Right cardiac atrium (tissue), 5 donors: ENCODE measurements at places on chromosomes 13 and 19. TPM values are rescaled to one million over a fixed set of nuclear protein-coding genes. Genes with fewer than 3 reads are reported as not detected.
A peak's percentile ranks its signal among the peaks of the same experiment; 100 is the strongest.

DNA sequence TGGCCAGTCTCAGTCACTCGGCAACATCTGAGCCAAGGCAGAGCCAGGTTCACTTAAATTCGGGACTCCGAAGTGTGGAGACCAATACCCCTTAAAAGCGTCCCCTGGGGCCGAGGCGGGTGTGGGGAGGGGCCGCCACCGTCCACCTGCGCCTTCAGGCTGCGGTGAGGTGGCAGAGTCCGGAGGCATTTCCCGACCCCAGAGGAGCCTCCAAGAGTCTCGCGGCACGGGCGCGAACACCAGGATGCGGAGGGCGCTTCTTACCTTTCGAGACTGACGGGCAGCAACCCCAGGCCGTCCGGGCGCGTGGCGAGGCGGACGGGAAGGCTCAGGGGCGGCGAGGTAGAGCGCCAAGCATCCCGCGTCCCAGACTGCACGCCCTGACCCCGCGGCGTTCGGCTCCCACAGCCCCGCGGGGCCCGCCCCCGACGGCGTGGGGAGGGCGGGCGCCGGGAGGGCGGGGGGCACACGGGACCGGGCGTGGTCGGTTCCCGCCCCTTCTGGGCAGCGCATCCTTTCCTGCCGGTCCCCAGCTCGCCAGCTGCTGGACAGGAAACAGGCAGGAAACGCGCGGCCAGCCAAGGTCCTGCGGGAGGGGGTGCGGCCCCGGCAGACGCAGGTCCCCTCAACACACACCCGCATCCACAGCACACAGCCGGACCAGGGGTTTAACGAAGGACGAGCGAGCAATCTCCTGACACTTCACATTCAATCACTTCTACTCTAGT, at the start of gene THSD1:
Gene THSD1, minus strand, starts transcription at position 406 of the 728 bp plus-strand sequence. CDS start 3,572 bp downstream, outside the sequence.
- DNase-seq = peak; percentile 93

The VSTM2B gene
- not detected for total RNA-seq

- no peak for DNase-seq
Observed at GRCh38 chr19:15328312-15328711, 4.0 kb downstream of the BRD4 start.

The TMED1 gene
- total RNA-seq = 28.7 TPM

DNA sequence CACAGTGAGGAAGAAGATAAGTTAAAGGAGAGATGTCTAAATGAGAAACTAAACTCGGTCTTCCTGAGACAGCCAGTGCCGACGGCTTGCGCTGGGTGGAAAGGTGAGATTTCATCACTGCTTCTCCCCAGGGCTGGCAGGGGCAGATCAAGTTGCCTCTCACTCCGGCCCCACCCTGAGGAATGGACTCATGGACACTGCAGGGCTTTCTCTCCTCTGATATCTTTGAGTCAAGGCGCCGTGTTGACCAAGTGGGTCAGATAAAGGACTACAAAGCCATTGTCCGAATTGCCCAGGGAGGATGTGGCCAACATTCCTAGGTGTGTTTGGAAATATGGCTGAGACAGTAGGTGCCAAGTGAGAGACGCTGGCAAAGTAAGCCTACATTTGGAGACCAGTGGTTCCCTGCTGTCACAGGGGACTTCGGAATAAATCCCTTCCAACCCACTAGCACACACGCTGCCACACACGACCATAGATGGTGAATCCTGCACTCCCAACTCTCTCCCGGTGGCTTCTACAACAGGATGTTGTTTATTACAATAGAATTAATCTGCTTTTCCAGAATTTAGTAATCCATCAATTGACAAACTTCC, 156.5 kb upstream of the TSC22D1 start:
- peak; percentile 38 for DNase-seq

DNA sequence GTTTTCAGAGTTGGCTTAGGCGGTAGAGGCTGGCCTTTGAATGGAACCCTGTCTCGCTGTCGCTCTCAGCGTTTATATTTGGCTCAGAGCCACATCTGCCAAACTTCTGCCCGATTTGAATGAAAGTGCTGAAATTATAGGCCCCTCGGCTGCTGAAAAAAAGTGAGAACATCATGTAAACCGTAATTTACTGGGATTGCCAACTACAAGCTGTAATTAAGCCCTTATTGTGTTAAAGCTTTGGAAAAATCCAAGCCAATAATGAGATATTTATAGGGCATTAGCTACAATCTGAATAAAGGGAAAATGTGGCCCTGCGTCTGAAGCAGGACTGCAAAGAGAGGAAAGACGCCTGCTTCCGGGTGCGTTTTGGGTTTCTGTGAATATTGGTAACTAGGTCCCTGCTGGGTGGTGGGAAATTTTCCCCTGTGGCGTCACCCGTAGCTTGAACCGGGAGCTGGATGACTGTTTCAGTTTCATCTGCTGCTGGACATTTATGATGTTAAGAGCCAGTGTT, 9.9 kb downstream of the DNM2 start:
- no peak for DNase-seq

DNA sequence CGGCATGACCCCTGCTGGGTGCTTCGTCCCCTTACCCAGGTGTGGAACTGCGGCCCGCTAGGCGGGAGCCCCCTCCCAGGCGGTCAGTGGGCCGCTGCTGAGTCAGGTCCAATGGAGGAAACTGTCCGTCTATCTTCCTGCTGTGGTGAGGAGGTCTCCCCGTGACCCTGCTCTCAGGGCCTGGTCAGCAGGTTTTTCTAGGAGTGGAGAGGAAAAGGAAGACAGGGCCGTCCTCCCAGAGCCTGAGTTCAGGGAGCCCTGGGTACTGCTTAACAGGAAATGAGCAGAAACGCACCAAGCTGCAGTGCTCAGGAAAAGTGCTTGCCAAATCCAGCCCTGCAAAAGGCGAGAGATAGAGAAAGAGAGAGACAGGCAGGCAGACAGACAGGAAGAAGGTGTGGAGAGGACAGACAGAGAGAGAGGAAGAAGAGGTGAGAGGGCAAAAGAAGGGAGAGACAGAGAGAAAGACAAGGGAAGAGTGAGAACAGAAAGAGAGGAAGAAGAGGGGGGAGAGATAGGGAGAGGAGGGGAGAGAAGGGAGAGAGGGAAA, 10.3 kb downstream of the SH3GL1 start:
- peak; percentile 75 for DNase-seq

GRCh38 chr13:113528813-113529180, 38.3 kb upstream of the DCUN1D2 start:
- DNase-seq = peak; percentile 2

DNA sequence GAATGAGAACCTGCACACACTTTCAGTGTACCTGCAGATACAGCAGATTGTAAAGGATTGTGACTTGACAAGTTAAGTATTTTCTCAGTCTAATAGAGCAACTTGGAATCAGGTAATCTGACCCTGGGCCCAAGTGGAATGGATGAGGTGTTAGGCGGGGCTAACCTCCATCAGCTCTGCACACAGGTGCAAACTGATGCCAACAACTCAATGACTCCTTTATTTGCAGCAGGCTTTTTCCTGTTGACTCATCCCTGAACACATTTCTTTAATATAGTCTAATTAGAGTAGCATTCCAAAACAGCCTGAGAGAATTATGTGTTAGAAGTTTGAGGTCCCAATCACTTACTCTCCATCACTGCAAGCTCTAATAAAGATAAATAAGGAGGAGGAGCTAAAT, 48.8 kb downstream of the TPT1 start:
- DNase-seq = no peak

DNA sequence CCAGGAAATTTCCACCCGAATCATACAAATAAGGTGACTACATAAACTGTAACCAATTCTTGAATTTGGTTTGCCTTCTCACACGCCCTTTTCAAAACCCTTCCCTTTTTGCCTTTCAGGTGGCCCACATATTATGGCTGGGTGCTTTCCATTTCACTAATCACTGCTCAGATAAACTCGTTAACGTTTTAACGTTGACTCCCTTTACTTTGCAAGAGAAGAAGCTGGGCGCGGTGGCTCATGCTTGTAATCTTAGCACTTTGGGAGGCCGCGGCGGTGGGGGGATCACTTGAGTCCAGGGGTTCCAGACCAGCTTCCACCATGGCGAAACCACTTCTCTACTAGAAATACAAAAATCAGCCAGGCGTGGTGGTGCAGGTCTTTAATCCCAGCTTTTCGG, 19.8 kb upstream of the ZNF91 start:
- DNase-seq = no peak

GRCh38 chr13:23723471-23723870, 153.3 kb downstream of the TNFRSF19 start:
- DNase-seq = no peak

DNA sequence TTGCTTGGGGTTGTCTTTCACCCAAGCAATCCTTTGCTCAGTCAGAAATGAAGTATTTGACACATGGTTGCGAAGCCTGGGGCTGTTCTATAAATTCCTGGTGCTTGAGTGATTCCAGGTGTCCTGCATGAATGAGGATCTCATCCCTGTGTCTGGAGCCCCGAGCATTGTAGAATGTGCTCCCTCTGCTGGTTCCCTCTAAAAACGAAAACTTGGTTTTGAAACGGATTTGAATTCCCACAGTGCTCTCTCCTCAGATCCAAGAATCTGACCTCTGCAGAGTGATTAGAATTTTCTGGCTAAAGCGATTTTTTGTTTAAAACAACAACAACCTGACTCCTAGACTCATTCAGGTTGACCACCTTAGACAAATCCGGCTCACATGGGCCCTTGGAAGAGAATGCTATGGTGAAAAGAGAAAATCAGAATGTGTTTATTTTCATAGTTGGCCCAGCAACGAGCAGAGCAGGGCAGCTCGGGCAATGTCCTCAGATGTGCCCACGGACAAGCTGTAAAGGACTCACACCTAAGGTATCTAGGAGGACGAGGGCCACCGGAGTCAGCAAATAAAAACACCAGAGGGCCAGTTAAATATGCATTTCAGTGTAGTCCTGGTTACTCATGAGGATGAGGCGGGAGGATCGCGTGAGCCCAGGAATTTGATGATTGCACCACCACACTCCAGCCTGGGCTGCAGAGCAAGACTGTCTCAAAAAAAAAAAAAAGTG, 8.7 kb upstream of the ATP12A start:
- DNase-seq = no peak

GRCh38 chr13:74687442-74688182, 553.4 kb upstream of the KLF12 start:
- peak; percentile 32 for DNase-seq

GRCh38 chr19:33902395-33902794, 105.7 kb downstream of the KCTD15 start:
- no peak for DNase-seq

GRCh38 chr13:37598597-37598996, at the start of gene POSTN:
POSTN (minus strand) TSS chr13:37598768; CDS start chr13:37598726, 42 bp downstream.
- no peak for DNase-seq

DNA sequence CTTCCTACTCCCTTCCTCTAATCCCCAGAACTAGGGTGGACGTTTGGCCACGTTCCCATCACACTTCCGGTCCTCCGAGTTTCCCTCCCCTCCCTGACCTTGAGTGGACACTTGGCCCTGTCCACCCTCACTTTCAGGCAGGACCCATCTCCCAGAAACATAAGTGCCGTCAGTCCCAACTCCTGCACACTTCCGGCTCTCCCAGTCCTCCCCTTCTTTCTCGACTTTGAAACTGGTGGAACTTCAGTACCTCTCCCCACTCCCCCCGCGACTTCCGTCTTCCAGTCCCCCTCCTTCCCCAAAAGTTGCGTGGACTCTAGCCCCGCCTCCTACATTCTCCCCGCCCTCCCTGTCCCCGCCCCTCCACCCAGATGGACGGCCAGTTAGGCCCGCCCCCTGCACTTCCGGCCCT, 278 bp upstream of the ZNF274 start:
- no peak for DNase-seq
